ENCODE measurements at places on chromosomes 4 and X. TPM values are rescaled to one million over a fixed set of nuclear protein-coding genes. Genes with fewer than 3 reads are reported as not detected.

- no peak for DNase-seq
These were observed 14.2 kb downstream of the ZMYM3 start for GRCh38 chrX:71239781-71240180.

DNA sequence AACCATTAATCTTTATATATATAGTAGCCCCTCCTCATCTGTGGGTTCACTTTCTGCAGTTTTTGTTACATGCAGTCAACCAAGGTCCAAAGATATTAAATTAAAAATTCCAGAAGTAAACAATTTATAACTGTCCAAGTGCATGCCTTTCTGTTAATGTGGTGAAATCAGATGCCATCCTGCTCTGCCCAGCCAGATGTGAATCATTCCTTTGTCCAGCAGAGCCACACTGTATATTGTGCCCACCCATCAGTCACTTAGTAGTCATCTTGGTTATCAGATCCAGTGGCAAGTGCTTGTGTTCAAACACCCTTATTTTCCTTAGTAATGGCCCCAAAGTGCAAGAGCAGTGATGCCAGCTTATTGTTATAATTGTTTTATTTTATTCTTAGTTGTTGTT is 17.2 kb upstream of the PRDM5 start:
- no peak for DNase-seq

DNA sequence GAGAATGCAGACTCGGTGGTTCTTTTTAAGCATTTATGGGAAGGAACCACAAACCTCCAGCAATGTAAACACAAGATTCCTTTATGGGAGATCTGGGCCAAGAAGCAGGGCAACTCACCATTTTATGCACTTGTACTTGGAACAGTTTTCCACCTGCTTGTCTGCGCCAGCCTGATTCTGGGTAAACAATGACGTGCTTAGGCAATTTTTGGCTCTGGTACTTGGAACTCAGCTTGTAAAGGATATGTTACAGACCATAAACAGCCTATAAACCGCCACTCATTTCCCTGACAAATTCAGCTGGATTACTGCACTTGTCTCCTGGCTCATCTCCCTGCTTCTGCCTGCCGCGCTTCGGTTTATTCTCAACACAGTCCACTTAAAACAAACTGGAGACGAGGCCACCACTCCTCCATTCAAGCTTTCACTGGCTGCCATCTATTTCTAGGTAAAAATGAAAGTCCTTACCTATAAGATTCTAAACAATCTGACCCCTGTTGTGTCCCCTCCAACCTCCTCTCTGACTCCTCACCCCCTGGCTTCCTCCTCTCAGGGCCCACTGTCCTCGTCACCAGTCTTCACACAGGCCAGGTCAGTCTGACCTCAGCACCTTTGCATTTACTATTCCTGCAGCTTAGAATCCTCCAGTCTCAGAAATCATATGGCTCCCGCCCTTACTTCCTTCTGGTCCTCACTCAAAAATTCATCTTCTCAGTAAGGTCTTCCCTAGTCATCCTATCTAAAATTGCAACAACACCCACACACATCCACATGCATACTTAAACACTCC is 205.9 kb upstream of the GALNT7 start:
- no peak for DNase-seq

GRCh38 chr4:175823015-175823742 is 11.1 kb upstream of the GPM6A start:
- DNase-seq: no peak

- DNase-seq: no peak
These were observed 652.9 kb upstream of the IGFBP7 start for GRCh38 chr4:57763070-57763469.

DNA sequence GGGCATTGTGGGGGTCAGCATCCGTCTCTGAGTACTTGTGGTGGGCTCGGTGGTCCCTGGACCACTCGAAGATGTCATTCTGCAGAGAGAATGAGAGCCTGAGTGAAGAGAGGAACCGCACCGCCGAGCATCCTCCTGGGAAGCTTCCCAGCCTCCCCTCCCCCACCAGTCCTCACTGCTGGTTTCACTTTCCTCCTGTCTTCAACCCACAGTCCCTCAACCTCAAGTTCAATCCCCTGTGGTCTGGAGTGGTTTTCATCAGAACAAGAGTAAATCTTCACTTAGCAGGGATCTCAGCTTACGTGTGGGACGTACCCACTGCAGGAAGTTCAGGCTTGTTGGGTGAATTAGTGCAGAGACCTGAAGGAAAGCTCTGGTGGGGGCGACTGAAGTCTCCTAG is 117.8 kb downstream of the SCD5 start:
- no peak for DNase-seq

DNA sequence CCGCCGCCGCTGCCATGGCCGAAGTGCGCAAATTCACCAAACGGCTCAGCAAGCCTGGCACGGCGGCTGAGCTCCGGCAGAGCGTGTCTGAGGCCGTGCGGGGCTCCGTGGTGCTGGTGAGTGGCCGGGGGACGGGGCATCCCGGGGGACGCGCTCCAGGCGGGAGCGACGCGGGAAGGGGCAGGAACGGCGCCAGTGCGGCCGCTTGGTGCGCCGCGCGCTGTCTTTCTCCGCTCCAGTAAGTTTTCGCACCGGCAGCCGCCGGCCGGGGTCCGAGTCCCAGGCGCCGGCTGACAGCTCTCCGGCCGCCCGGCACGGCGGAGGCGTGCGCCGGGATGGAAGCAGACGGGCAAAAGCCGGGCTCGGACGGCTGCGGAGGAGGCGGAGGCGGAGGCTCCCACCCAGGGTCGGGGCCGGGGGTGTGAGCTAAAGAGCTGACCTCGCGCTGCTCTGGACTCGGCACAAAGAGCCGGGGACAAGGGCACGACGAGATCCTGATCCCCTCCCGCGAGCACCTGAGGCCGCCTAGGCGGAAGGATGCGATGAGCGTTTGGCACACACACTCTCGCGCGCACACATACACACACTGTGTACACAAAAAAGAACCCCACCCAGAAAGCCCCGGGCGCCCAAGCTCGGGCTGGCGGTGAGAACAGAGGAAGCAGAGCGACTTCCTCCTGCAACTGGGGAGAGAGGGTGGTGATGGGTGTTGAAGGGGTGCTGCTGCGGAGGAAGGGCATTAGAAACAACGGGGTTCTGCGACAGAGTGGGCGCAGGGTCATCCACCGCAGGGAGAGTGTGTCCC is 545 bp downstream of the DOCK11 start:
- DNase-seq: peak; percentile 49

DNA sequence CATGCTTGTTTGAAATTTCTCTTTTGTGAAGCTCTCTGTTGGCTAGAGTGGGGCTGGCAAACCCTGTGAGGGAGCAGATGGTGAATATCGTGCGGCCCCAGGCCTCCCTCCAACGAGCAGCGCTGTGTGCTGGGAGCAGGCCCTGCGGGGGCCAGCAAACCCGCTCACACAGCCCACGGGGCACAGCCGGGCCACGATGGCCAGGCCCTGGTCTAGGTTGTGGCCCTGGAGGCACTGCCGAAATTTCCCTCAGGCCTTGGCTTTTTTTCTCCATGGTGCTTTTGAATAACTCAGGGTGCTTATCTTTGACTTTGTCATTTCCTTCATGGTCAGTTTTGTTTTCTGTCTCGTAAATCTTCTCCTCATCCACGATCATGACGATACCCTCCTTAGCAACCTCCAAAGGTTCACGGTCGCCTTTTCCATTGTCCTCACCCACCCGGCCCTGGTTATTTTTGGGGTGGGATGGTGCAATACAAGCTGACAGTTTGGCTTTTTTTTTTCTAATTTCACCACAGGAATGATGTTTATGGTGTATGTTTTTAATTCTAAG is 20.7 kb downstream of the PCGF3 start:
- no peak for DNase-seq

DNA sequence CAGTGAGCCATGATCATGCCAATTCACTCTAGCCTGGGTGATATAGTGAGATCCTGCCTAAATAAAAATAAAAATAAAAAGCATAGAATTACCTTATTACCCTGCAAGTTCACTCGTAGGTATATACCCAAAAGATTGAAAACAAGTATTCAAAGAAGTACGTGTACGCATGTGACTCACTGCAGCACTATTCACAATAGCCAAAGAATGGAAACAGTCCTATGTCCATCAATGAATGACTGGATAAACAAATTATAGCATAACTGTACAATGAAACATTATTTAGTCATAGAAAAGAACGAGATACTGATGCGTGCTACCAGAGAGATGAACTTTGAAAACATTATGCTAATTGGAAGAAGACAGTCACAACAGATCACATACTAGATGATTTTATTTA is 204.6 kb upstream of the DIAPH2 start:
- DNase-seq: no peak

DNA sequence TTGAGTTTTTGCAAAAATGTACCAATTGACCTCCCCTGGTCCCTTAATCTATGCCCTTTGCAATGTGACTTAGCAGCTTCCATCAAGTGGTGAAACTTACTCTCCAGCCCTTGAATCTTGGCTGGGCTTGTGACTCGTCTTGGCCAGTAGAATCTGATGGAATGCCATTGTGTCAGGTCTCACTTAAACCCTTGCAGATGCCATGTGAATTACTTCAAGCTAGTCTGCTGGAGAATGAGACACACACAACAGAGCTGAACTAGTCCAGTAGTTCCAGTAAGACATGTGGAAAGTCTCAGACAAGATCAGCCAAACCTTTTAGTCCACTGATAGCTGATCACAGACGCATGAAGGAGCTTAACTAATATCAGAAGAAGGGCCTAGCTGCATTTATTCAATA is 567.8 kb upstream of the CPEB2 start:
- no peak for DNase-seq

DNA sequence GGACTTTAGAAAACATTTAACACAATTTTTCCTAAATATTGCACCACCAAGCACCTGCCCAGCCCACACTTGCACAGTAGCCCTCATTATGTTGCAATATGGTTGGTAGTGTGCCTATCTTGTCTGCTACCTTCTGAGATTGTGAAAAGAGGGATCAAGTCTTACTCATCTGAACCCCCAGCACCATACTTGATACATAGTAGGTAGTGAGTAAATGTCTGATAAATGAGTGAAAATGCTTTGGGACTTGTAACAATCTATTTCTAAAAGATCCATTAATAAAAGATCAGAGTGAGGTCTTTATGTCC is 118.4 kb upstream of the MED14 start:
- no peak for DNase-seq

- no peak for DNase-seq
These were observed 232.4 kb downstream of the DCTD start for GRCh38 chr4:182684796-182685195.

- no peak for DNase-seq
These were observed at the start of gene AGTR2 for GRCh38 chrX:116170511-116170910. AGTR2 (plus strand) TSS chrX:116170744; CDS start chrX:116172281, 1,537 bp downstream.

DNA sequence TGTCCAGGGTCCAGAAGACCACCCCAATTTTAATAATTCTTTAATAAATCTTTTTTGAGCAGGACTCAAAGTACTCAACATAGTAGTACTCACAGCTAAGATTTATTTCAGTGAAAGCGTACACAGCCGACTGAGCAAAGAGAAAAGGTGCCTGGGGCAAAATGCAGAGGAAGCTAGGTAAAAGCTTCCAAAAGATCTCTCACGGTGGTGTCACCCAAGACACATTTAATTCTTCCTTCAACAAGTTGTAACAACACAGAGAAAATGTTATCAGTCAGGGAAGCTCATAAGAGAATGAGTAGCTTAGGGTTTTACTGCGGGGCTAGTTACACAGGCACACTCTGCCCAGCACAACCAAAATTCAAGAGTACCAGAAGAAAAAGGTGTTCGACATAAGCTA is 201.1 kb downstream of the OPHN1 start:
- DNase-seq: no peak

GRCh38 chrX:131724292-131724691 is 180.4 kb downstream of the OR13H1 start:
- no peak for DNase-seq

DNA sequence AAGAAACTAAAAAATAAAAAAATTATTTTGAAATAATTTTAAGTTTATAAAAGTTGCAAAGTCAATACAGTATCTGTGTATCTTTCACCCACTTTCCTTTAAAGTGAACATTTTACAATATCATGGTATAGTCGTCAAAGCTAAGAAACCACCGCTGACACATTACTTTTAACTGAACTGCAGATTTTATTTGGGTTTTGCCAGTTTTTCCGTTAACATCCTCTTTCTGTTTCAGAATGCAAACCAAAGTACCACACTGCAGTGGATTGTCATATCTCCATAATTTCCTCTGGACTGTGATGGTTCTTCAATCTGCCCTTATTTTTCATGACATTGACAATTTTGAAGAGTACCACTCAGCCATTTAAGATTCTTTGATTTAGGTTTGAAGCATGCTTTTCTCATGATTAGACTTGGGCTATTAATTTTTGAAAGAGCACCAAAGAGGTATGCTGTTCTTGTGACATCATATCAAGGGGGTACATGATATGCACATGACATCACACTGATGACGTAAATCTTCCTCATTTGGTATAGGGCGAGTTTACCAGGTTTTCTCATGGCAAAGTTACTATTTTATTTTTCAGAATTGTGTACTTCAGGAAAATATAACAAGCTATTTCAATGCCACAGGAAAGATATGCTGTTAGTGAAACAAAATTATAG is 3.6 kb upstream of the CXCL1 start:
- DNase-seq: no peak

GRCh38 chr4:40118861-40119260 is 62.2 kb downstream of the N4BP2 start:
- DNase-seq: no peak

- peak; percentile 80 for DNase-seq
These were observed at the start of gene INPP4B for GRCh38 chr4:142846108-142846728. INPP4B (minus strand) TSS chr4:142846301.

- no peak for DNase-seq
These were observed 114.4 kb downstream of the MSN start for GRCh38 chrX:65781845-65782244.

The SPACA5 gene
- total RNA-seq: not detected

The SLC30A9 gene
- 38.8 TPM for total RNA-seq

The ADGRG2 gene
- 0.21 TPM for total RNA-seq

The UGT2B10 gene
- total RNA-seq: not detected

The RHOXF2B gene
- total RNA-seq: not detected

The ZIC3 gene
- not detected for total RNA-seq

The AKAP14 gene
- total RNA-seq: not detected
